ENCODE measurements at places on chromosomes 4 and X.

DNA sequence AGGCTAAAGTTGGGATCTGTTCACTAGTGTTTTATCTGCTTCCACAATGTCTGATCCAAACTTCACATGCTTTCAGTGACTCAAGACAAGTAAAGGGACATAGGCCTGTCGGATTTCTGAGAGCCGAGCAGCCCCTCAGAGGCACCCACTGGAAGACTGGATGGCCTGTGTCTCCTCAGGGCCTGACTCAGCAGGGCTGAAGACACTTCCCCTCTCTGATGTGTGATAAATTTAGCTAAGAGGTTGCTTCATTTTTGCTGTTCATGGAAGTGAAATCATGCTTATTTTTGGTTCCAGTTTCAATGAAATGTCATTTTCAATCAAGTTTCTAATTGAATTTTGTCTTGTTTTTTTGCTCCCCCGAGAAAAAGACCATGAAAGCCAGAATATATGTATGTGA lies 93.7 kb downstream of the MXRA5 start:
- DNase-seq: no peak

- DNase-seq: no peak
Observed at GRCh38 chr4:11133868-11134267, 294.8 kb downstream of the HS3ST1 start.

GRCh38 chr4:5791654-5792053 lies 80.7 kb downstream of the EVC start:
- DNase-seq: no peak

DNA sequence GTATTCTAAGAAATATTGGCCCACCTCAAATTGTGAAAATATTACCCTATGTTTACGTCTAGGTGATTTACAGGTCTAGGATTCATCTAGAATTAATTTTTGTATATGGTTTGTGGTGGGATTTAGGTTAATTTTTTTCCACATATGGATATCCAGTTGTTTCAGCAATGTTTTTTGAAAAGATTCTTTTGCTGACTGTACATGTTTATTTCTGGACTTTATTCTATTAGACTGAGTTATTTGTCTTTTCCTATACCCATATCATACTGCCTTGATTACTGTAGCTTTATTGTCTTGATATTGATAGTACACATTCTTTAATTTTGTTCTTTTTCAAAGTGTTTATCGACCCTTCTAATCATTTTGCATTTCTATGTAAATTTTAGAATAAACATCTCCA lies 83.5 kb downstream of the PRKG2 start:
- no peak for DNase-seq

- no peak for DNase-seq
Observed at GRCh38 chr4:185128272-185129119, 14.6 kb upstream of the SLC25A4 start.

DNA sequence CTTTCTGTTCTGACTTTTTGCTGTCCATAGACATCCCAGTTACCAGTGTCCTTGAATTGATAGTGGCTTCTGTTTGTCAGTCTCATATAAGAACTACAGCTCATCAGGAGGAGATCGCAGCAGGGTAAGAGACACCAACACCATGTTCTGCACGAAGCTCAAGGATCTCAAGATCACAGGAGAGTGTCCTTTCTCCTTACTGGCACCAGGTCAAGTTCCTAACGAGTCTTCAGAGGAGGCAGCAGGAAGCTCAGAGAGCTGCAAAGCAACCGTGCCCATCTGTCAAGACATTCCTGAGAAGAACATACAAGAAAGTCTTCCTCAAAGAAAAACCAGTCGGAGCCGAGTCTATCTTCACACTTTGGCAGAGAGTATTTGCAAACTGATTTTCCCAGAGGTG lies 30.1 kb downstream of the GUCY1A1 start:
- DNase-seq: no peak

DNA sequence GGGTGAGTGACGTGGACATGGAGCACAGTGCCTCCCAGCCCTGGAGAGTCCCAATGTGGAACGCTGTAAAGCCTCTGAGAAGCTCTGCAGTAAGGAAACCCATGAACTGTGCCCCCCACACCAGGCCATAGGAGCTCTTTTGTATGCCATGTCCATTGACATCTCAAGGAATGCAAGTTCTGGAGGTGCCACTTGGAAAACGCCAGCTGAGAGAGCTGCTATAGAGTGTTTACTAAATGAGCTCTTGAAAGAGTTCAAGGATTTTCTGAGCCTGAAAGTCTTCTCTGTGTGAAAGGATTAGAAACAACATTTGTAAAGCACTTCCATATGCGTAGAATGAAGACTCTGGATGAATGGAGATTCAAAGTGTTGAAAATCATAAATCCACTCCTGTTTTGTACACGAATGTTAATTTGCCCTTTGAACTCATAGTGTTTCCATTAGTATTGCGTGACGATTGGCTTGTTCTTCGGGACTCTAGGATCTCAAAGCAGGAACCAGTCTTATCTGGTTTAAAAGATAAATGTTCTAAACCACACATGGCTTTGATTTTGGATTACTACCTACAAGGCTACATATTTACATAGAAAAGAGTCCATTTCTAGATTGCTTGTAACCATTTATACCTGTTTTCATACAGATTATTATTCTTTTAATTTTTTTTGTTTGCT lies 41.8 kb upstream of the STOX2 start:
- DNase-seq: no peak

GRCh38 chr4:77344001-77344400 lies 187.0 kb downstream of the CCNG2 start:
- no peak for DNase-seq

- no peak for DNase-seq
Observed at GRCh38 chr4:141783770-141784169, 147.4 kb downstream of the IL15 start.

- DNase-seq: no peak
Observed at GRCh38 chr4:66926687-66927086, 618.6 kb downstream of the CENPC start.

DNA sequence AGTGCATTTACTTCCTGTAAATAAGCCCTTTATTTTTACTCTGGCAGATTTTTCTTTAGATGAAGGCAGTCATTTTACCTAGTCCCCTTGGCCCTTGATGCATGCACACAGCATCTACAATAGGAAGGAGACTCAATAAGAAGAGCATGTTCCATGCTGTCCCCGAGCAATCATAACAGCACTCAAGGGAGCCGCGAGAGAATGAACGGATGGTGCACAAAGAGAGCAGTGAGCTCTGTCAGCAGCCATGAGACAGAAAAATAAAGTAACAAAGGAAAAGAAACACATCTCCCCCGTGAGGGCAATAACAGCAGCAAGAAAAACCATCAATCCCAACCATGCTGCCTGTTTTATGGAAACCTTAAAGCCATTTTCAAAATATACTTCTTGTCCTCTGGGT lies 11.9 kb downstream of the SMIM31 start:
- DNase-seq: no peak

- DNase-seq: no peak
Observed at GRCh38 chrX:107845625-107846024, 20.0 kb downstream of the MID2 start.

GRCh38 chr4:106594291-106594952 lies 225.8 kb upstream of the GIMD1 start:
- DNase-seq: no peak

GRCh38 chr4:41363384-41363981 lies 106.8 kb downstream of the UCHL1 start:
- DNase-seq: peak; percentile 53

DNA sequence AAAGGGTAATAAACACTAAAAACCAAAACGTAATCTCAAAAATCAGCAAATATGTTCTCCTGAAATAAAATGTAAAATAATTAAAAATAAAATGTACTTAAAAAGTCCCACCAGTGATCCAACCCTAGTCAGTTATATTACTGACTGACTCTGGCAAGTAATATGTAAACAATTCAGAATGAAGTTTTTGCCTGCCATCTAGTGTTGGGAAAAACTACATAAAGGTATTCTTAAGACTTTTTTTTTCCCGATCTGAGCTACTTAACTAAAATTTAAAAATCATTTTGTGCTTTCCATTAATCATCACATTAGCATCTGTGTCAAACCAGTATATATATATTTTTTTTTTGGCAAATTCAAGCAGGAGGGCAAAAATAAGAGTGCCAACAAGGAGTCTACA lies 24.0 kb downstream of the RCHY1 start:
- DNase-seq: no peak

DNA sequence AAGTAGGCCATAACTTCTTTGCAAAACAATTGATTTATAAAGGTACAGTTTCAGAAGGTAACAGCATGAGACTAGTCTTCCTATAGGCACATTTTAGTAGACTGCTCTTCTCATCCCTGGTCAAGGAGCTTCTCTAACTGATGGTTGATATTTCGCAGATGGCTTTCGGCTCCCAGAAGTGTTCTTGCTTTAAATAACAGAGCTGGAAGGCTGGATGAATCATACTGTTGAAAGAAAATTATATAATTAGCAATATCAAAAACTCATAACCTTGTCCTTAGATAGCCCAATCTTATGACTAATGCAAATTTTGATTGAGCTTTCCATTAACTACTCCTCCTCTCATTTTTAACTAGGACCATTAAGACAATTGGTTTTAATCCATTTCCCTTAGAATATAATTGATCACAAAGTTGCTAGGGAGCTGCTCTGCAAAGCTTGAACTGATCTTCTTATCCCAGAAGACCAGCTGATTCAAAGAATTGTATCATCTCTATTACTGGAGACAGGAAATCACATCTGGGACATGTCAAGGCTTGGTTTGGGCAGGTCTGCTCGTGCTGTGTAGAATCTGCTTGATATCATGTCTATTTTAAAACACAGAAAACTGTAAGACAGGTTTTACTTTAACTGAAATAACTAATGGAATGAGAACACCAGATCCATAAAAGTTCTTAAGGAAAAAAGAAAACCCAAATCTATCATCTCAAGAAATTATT lies 38.6 kb downstream of the CENPU start:
- no peak for DNase-seq

DNA sequence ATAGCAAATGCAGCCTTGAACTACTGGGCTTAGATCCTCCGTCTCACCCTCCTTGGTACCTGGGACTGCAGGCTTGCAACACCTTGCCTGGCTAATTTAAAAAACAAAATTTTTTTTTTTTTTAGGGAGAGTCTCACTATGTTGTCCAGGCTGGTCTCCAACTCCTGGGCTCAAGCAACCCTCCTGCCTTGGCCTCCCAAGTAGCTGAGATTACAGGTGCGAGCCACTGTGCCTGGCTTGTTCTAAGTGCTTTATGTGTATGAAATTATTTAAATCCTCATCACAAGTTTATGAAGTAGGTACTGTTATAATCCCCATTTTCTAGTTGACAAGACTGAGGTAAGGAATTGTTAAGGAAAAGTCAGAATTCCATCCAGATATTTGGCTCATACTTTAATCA lies 43.0 kb downstream of the CLCN3 start:
- no peak for DNase-seq

DNA sequence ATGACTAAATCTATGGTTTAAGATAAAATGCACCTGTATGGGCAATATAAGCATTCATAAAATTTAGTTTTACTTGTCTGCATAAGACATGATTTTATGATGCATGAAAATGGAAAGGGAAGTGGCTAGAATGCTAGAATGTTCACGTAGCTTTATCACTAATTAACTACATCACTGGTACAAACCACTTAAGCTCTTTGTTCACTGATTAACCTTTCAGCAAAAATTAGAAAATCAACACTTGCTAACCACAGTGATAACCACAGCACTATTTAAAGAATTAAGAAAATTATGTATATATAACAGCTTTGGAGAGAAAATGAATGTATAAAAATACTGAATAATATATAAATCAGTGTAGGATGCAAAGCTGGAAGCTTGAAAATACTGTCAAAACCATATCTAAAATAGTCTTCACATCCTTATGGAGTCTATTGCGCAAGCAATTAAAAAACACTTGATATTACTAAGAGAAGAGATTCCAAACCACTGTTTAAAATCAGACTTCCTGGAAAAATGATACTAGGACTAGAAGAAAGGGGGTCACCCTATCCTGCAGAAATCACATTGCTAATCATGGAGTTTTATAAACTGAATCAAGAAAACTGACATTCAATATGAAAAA lies 51.9 kb downstream of the EFHC2 start:
- no peak for DNase-seq

All from HS-27A (cell line).